ENCODE measurements at places on chromosomes 4 and X.

- DNase-seq = no peak
Measured at GRCh38 chrX:13140007-13140406, 95.6 kb upstream of the FAM9C start.

- no peak for DNase-seq
Measured at GRCh38 chr4:85778632-85779131, 303.7 kb downstream of the ARHGAP24 start.

GRCh38 chr4:164616961-164617360 is 137.0 kb upstream of the SMIM31 start:
- DNase-seq = no peak

DNA sequence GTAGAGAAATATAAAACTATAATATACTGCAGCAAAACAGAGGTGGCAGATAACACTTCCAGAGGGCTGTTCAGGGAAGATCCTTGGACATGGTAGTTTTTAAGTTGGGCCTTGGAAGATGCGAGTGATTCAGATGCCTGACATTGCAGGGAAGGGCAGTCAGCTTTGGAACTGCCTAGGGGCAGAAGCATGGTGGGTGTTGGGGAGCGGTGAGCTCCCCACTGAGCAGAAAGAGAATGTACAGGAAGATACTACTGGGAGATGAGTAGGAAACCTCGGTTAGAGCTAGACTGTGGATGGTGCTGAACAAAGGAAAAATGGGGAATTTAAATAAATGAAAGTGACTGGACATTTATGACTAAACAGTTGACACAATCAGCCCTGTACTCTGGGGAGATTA is 24.9 kb upstream of the SEC24B start:
- DNase-seq = no peak

GRCh38 chrX:131219271-131219670 is 69.8 kb downstream of the IGSF1 start:
- no peak for DNase-seq

GRCh38 chr4:35539404-35540055 is 704.8 kb downstream of the ARAP2 start:
- no peak for DNase-seq

DNA sequence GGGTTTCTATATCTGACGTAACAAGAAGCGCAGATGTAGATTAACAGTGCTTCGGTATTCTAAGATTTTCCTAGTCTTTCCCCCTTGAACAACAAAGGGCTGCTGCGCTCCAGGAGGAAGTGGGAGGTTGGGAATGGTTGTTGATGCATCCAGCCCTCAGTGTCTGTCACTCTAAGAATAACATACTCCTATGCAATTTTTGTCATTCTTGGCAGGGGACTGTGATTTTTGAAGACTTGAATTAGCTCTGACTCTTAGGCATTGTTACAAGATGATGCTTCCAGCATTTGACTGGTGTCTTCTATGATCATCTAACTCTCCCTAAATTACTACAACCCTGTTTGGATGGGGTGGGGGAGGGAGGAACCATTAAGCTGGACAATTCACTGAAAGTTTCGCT is 394.2 kb downstream of the ARHGAP24 start:
- DNase-seq = no peak

DNA sequence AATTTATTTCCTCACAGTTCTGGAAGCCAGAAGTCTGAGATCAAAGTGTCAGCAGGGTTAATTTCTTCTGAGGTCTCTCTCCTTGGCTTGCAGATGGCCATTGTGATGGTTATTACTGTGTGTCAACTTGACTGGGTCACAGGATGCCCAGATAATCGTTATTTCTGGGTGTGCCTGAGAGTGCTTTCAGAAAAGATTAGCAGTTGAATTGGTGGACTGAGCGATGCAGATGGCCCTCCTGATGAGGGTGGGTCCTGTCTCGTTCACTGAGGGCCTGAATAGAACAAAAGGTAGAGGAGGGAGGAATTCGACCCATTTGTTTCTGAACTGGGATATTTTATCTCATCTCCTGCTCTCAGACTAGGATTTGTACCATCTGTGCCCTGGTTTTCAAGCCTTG is 15.7 kb downstream of the SMIM43 start:
- DNase-seq = no peak
